ENCODE measurements at places on chromosomes 7 and 10.

- no peak for DNase-seq
Observed at GRCh38 chr7:106965108-106965507, 79.4 kb upstream of the PRKAR2B start.

DNA sequence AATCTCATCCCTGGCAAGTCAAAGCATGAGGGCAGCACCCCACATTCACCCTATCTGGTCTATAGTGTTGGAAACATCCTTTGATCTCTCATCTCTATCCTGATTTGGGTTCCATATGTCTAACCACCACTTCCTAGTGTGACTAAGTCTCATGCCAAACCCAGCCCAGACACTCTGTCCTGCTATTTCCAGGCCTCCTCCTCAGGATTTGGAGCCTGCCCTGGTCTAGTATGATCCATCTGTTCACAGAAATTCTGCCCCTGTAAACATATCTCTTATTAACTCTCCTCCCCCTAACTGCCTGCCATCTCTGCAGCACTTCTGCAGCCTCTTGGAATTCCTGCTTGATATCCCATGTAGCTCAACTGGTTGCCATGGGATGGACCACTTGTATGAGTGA is 320.9 kb upstream of the IMMP2L start:
- DNase-seq = no peak

- DNase-seq = no peak
Observed at GRCh38 chr10:5546891-5547680, 22.3 kb downstream of the CALML3 start.

- DNase-seq = no peak
Observed at GRCh38 chr7:74343281-74344131, 54.3 kb downstream of the CLIP2 start.

DNA sequence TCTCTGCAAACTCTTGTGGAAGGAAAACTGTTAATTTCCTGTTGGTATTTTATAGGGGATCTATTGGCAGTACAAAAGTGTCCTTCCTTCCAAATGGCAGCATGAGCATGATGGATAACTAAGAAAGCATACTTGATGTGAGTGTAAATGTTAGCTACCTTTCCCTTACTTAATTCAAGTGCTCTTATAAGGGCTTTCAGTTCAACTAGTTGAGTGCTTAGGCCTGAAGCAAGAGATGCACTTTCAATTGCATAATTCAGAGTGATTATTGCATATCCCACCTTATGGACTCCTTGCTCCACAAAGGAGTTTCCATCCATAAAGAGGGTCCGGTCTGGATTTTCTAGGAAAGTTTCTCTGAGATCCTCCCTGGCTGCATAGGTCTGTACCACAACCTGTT is 56.3 kb upstream of the CYP2C8 start:
- DNase-seq = no peak

- no peak for DNase-seq
Observed at GRCh38 chr10:29950391-29950790, 109.0 kb downstream of the JCAD start.

DNA sequence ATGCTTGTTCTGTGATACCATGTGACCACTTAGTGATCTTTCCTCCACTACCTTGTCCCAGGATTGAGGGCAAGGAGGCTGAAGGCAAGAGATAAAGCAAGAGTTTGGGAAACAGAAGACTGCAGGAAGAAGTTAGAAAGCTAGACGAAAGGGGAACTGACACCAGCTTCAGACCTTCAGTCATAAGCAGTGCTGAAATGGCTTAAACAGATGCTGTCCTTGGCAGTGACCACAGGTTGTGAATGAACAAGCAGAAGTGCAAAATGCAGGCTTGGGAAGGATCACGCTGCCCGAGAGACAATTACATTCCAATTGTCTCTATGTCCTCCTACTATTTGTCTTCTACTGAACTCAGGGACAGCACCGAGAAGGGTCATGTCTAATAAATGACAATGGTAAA is 704.9 kb upstream of the AUTS2 start:
- no peak for DNase-seq

DNA sequence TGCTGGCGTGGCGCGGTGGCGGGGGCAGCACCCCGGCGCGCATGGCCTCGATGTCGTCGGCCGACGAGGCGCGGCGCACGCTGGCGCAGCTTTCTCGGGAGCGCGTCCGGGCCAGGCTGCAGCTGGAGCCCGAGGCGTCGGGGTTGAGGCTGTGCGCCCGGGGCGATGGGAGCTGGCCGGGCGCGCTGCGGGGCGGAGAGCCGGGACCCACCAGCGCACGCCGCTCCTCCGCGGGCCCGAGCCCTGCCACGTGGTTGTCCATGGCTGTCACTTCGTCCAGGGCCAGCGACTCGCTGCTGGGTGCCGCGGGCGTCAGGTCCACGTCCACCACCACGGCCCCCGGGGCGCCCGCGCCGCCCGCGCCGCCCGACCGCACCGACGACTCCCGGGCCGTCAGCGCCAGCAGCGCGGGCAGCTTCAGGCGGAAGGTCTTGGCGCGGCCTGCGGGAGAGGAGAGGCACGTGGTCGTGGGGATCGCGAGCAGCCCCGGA is 20.0 kb downstream of the KCNH2 start:
- no peak for DNase-seq

DNA sequence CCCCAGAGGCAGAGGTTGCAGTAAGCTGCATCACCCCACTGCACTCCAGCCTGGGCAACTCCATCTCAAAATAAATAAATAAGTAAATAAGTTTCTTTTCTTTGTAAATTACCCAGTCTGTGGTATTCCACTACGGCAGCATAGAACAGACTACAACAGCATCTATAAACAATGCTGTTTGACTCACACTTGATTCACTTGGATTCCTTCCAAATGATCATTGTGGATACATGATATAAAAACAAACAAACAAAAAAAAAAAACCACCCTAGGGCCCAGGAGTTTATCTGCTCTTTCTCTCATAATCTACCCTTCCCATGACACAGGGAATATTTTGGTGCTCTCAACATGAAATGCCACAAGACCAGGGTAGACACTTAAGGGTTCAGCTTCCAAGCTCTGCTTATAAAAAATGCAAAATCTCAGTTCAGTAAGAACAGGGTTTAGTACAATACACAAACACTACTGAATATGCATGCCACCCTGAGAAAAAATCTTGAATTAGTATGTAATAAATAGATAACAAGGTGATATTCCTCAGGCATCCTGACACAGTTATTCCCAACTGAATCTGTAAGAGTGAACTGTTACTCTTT is 200.9 kb downstream of the FAM107B start:
- peak; percentile 65 for DNase-seq

- DNase-seq = no peak
Observed at GRCh38 chr10:129956876-129957673, 7.0 kb downstream of the EBF3 start.

DNA sequence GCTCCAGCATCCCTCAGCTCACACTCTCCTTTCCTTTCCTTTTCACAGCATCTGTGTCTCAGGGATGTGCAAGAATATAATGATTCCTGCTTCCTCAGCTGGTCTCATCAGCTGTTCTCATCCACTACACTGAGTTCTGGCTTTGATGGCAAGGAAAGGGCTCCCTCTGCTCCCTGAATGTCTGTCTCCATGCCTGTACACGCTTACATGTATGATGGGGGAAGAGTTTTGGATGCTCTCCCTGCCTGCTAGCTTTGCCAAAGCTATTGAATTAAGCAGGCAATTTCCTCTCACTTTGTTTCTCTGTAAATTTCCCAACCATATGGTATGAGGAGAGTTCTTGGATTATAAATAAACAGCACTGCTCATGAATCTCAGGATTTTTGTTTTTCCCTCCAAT is 254.5 kb downstream of the SORCS3 start:
- DNase-seq = no peak

GRCh38 chr7:34275624-34276023 is 370.3 kb downstream of the BMPER start:
- DNase-seq = no peak

DNA sequence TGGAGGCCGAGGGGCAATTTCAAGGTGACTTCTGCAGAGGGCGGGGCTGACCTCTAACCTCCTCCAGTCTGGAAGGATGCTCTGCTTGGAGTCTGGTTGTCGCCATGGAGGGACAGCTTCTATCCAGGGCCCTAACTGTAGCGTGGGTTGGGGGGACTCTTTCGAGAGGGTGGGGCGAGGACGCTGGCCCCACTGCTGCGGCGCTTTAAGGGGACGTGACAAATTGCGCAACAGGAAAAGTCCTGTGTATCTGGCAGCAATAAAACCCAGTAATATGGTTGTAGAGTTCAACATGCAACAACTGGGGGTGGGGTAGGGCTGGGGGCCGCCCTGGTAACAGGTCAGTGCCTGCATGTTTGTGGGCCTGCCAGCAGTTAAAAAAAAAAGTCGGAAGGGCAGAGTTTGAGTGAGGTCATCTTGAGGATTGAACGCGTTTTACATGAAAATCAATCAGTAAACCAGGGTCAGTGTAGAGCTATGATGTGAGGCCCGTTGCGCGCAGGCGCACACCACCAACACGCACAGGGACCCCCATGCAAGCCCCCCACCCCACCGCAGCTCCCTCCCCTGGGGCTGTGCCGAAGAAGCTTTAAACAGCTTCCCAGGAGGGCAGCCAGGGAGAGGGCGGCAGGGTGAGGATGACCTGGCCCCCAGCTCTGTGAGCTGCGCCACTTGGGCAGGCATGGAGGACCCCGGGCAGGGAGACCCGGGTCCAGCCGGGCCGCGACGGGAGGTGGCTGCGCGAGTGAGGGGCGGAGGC is 4.3 kb downstream of the SHH start:
- DNase-seq = no peak

- no peak for DNase-seq
Observed at GRCh38 chr7:131103997-131104396, 223.7 kb upstream of the MKLN1 start.

DNA sequence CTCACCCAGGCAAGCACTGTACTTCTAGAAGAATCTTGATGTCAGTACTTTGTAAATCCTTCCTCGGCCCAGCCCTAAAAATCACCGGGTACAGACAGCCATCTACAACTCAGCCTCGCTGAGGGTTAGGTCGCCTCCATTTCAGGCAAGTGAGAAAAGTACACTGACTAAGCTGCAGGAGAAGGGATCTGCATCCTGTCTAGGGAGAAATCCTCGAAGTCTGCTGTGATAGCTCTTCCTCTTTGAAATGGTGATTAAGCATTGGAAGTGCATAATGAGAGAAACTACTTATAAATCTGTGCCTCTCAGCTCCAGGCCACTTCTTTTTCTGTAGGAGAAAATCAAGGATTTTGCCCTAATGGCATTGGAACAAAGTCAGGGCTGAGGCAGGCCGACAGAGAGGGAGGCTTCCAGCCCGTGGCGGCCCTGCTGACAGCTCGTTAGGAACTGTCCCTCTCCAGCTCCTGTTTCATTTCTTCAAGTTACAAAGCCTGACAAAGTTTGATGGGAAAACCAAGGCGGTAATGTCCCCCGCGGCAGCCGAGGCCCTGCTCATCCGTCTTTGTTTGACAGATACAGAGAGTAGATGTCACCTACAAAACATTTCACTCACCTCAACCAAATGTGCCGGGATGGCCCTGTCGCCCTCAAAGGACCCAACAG is 14.1 kb upstream of the GOT1 start:
- no peak for DNase-seq

- DNase-seq = no peak
Observed at GRCh38 chr7:90621125-90621746, 25.1 kb downstream of the CDK14 start.

- DNase-seq = no peak
Observed at GRCh38 chr7:7920481-7920880, 48.1 kb upstream of the GLCCI1 start.

DNA sequence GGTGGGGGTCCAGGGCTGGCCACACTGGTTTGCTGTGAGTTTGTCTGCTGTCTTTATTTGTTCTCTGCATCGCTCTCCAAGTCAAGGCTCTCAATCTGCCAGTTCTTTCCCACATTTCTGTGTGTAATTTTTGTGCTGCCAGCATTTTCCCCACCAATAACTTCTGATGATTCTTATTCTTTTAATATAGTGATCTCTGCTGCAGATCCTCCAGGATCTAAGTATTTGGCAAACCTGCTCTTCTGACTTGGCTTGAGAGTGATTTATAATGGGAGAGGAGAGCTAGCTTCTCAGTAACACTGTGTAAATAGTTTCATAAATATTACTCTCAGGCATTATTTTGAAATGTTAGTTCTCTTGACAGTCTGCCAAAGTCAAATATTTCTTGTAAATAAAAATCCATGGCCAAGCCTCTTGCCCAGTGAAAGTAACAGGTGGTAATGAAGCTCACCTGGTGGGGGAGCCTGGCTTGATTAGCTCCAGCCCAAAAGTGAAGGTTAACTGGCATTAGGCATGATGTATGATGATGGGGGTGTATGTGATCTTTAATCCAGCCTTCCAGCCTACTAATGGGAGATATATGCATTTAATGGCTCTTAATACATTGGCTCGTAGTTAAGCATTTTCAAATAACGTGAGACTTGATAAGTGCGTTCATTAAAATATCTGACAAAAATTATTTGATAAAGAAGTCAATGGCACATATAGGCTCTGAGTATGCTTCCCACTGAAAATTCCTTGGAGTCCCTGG is 1055.9 kb downstream of the KCNMA1 start:
- DNase-seq = no peak

GRCh38 chr10:112491144-112491543 is 44.1 kb downstream of the VTI1A start:
- no peak for DNase-seq
